Stimulated activated CD8-positive, alpha-beta memory T cell treated with anti-CD3 and anti-CD28 coated beads, Interleukin-4, amount 100 ng/mL, for 24 hours (primary cell): ENCODE measurements at places on chromosomes 4 and X.

- DNase-seq, result no peak
Measured at GRCh38 chr4:78345237-78345636, 206.3 kb upstream of the ANXA3 start.

GRCh38 chr4:156169861-156170260, 216.2 kb upstream of the CTSO start:
- DNase-seq, result no peak

DNA sequence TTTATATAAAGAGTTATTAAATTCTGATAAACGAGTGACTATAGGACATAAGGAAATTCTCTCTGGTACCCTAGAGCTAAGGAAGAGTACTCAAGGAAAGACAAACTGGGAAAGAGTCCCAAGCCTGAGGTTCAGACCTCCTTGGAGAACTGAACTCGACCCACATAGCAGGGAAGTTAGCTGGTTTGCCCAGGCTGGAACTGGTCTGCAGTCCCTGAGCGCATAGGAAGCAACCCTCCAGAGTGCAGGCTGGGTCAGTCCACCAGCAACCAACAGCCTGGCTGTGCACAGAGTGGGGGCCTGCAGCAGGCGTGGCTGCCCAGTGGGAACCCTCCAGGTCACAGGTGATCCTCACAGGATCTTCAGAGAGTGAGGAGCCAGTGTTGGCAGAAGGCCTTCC, 114.1 kb downstream of the SOWAHB start:
- no peak for DNase-seq

DNA sequence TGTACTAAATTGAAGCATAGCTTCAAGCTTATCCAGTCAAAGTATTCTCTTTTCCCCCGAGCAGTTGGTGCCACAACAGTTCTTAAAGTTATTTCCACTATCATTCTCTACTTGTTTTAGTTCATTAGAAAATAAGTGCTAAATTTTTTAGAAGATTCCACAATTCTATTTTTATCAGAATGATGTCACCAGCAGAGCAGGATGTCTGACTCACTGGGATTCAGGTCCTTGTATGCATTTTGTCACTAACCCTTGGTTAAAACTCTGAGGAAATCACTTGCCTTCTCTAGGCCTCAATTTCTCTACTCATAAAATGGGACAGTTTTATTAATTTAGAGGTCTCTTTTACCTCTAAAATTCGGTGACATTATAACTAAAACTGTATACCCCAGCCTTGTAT, 3.4 kb downstream of the DDX53 start:
- no peak for DNase-seq

- DNase-seq, result no peak
Measured at GRCh38 chrX:149650162-149650561, 18.6 kb upstream of the TMEM185A start.

DNA sequence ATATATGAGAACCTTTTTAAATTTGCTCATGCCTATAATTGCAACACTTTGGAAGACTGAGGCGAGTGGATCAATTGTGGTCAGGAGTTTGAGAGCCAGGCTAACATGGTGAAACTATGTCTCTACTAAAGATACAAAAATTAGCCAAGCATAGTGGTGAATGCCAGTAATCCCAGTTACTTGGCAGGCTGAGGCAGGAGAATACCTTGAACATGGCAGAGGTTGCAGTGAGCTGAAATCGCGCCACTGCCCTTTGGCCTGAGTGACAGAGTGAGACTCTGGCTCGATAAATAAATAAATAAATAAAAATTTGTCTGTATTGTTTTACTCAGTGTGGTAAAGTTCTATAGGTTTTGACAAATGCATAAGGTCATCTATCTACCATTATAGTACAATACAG, 218.2 kb downstream of the ZC4H2 start:
- DNase-seq, result no peak

DNA sequence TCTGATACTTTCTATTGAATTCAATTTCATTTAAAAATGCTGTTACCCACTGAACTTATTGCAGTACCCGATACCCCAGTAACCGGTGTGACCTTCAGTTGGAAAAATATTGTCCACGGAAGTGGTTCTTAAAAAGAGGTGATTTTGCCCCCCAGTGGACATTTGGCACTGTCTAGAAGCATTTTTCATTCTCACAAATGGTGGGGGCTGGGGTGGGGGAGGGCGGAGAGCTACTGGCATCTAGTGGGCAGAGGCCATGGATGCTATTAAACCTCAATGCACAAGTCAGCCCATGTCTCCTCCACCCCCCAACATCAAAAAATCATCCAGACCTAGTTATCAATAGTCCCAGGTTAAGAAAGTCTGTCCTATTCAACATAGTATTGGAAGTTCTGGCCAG, 19.6 kb upstream of the CHM start:
- DNase-seq, result no peak

DNA sequence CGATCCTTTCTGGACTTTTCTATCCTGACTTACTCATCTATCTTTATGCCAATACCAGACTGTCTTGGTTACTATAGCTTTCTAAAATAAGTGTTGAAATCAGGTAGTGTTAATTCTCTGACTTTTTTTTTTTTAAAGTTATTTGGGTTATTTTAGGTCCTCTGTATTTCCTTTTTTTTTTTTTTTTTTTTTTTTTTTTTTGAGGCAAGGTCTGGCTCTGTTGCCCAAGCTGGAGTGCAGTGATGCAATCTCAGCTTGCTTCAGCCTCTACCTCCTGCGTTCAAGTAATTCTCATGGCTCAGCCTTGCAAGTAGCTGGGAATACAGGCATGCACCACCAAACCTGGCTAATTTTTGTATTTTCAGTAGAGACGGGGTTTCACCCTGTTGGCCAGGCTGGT, 2.8 kb upstream of the NELFA start:
- no peak for DNase-seq
